CD4-positive, alpha-beta T cell treated with Interleukin-4 for 4 hours (primary cell): ENCODE measurements at places on chromosomes 11 and 22.

DNA sequence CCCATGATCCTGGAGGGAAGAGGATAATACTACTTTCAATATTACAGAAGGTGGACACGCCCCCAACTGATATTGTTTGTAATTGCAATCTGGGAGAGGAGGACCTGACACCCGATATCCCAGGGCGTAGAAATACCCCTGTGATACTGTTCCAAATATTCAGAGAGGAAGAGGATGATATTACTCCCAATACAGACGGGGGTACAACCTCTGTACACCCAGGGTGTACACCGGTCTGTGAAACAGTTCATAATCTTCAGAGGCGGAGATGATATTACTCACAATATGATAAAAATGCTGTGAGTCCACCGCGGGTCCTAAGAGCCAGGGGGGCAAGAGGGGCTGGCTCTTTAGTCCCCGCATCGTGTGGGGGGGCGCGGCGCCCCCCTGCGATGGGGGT, 57.2 kb upstream of the ALDH3B2 start:
- DNase-seq = no peak

GRCh38 chr11:74000307-74001133, 8.4 kb downstream of the UCP3 start:
- no peak for DNase-seq

DNA sequence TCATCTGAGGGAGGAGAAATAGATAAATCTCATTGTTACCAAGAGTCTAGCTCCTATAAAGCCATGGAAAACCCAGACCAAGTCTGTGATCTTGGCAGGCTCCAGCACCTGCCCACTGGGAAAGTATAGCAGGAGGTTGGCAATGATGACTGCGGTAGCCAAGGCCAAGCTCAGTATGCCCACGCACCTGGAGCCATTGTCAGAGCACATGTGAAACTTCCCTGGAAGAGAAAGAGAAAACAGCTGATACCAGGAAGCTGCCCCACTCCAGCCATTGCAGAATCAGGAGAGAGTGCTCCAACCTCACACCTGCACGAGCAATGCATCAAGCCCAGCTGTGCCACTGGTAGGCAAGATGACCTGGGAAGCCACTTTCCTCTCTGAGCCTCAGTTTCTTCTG, 62.2 kb upstream of the HEPHL1 start:
- no peak for DNase-seq

- no peak for DNase-seq
These were observed 22.5 kb downstream of the GSTT2B start for GRCh38 chr22:23938328-23939016.

GRCh38 chr11:75149766-75150465, 991 bp upstream of the SLCO2B1 start:
- DNase-seq = no peak

DNA sequence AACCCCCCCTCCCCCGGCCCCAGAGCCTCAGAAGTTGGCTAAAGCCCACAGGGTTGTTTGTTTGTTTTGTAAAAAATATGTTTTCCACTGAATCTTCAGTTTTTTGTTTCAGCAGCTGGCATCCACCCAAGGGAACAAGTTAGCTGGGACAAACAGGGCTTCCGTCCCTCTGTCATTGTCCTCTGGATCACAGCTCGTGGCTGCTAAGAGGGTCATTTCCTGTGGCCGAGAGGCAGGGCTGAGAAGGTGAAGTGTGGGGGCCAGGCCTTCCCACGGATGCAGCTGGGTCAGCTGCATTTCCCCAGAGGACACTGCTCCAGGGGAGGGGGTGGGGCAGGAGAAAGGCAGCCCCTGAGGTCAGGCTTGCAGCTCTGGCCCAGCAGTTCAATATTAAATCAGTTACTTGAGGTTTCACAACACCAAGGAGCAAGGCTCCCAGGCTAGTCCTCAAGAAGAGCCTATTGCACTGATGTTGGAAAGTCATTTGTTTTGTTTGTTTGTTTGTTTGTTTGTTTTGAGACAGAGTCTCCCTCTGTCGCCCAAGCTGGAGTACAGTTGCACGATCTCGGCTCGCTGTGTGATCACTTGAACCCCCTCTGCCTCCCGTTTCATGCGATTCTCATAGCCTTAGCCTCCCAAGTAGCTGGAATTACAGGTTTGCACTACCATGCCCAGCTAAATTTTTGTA, 34.4 kb upstream of the SMTN start:
- DNase-seq = no peak

DNA sequence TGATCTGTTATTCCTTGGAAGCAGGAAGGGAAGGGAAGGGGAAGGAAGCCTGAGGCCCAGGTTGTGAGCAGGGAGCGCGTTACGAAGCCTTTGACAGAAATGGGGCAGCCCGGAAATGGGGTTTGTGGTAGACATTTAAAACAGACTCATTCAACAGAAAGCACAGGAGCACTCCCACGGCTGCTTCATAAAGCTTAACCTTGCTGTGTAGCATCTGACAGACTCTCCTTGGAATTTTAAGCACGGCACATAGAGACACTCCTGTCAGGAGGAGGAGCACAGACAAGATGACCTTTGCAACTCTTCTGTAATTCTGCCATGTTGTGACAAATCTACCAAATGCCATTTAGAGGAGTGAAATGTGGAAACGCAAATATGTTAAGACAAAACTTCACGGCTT, 131.6 kb downstream of the FBXO7 start:
- no peak for DNase-seq

- DNase-seq = no peak
These were observed 524.5 kb downstream of the BRD1 start for GRCh38 chr22:49303061-49303735.

DNA sequence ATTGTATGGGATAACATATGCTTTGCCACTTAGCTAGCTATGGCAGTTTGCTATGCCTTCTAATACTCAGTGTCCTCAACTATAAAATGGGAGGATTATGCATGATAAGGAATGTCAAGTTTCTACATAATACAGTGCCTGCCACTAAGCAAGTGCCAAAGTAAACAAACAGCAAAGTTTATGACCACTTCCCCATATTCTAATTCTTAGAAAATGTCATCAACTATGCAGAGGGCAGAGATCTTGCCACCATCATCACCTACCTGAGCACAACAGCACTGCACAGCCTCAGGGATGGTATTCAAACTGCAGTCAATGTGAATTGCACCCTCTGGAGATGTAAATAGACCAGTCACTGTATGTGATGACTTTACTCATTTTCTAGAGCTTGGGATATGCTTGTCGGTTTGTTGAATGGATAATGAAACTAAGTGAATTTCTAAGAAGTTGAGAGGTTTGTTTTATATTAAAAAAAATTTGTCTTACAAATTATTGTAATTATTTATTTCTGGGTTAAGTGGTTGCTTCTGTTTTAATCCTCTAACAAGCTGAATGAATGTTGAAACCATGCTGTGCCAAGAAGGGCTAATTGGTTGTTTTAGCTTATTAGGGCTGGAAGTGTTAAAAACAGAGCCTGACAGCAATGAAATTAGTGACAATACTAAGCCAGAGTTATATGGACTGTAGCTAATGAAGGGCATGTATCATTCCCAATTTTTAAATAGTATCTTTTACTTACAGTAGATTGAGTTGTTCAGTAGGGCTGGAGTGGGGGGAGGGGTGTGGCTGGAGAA, 398.4 kb downstream of the CNTN5 start:
- DNase-seq = no peak

- no peak for DNase-seq
These were observed 113.1 kb downstream of the RBFOX2 start for GRCh38 chr22:35915477-35916013.

DNA sequence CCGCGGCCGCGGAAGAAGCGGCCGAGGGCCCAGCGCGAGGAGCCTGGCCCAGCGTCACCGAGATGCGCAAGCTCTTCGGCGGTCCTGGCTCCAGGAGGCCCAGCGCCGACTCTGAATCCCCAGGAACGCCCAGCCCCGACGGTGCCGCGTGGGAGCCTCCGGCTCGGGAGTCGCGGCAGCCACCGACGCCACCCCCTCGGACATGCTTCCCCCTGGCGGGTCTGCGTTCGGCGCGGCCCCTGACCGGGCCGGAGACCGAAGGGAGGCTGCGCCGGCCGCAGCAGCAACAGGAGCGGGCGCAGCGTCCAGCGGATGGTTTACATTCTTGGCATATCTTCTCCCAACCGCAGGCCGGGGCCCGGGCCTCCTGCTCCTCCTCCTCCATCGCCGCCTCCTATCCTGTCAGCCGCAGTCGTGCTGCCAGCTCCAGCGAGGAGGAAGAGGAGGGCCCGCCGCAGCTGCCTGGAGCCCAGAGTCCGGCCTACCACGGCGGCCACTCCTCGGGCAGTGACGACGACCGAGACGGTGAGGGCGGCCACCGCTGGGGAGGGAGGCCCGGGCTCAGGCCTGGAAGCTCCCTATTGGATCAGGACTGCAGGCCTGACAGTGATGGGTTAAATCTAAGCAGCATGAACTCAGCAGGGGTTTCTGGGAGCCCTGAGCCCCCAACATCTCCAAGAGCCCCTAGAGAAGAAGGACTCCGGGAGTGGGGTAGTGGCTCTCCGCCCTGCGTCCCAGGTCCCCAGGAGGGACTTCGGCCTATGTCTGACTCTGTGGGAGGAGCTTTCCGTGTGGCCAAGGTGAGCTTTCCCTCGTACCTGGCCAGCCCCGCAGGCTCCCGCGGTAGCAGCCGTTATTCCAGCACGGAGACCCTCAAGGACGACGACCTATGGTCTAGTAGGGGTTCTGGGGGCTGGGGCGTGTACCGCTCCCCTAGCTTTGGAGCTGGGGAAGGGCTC, 1.2 kb downstream of the ARHGEF17 start:
- DNase-seq = no peak

- DNase-seq = no peak
These were observed 123.4 kb upstream of the OR9Q1 start for GRCh38 chr11:57900320-57900719.

DNA sequence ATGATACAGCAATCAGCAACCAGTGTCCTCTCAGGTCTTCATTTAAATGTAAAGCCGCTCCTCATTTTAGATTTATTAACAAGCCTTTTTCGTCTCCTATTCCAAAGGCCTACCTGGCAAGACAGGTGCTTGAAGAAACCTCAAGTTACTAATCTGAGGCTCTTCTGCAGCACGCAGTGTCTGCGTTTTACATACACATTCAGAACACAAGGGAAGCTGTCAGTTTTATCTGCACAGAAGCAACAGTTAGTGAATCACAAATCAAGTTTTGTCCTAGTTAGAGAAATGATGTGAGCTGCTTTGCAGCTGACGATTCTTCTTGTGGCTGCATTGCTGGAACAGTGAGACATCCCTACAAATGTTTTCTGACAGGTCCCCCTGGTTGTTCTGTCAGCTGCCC, 308.8 kb upstream of the NARS2 start:
- no peak for DNase-seq

DNA sequence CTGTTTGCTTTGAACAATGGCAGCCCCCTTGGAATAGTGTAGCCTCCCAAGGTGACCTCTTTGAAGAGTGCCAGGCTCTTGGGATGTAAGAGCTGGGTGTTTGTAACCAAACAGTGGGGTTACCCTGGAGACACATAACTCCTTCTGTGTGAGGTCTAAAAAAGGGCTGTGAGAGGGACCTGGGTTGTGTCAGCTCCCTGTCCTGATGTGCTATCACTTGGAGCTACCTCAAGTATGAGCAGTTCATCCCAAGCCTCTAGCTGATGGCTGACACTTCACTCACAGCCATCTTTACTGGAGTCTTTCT, 40.2 kb downstream of the TSPAN18 start:
- DNase-seq = no peak

DNA sequence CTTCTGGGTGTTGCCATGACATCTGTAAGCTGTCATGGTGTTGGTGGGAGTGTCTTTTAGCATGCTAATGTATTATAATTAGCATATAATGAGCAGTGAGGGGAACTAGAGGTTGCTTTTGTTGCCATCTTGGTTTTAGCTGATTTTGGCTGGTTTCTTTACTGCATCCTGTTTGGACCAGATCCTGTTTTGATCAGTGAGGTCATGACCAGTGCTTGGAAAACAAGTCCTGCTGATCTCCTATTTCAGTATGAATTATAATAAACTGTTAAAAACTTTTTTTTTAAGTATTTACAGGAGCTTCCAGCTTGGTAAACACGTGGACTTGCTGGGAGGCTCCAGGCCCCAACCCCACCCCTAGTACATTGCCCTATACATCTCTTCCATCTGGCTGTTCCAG, 30.5 kb upstream of the P4HA3 start:
- DNase-seq = no peak

DNA sequence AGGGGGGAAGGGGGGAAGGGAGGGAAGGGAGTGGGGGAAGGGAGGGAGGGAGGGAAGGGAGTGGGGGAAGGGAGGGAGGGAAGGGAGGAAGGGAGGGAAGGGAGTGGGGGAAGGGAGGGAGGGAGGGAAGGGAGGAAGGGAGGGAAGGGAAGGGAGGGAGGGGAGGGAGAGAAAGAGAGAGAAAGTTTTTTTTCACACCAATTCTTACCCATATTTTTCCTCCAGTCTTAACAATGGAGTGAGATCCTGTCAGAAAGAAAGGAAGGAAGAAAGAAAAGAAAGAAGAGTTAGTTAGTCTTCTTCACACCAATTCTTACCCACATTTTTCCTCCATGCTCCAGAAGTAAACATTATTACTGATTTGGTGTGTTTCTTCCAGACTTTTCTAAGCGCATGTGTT, 3.0 kb upstream of the OR2AT4 start:
- DNase-seq = no peak

- DNase-seq = no peak
These were observed 293.5 kb downstream of the MN1 start for GRCh38 chr22:27507935-27508526.

GRCh38 chr11:11336664-11337063, 16.4 kb downstream of the CSNK2A3 start:
- no peak for DNase-seq

DNA sequence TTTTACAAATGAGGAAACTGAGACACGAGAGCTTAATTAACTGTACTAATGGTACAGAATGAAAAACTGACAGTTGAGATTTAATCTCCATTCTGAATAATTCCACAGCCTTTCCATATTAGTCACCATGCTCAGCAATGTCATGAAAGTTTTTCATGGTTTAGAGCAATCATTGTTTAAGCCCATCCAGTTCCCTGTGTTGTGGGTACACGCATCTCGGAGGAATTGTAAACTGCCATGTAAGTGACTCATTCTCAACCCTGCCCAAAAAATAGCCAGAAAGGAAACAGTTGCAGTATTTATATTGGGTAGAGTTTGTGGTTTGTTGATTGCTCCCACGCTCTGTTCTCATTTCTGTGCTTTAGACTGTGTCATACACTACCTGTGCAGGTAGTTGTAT, 1790.8 kb downstream of the LRRC4C start:
- no peak for DNase-seq

DNA sequence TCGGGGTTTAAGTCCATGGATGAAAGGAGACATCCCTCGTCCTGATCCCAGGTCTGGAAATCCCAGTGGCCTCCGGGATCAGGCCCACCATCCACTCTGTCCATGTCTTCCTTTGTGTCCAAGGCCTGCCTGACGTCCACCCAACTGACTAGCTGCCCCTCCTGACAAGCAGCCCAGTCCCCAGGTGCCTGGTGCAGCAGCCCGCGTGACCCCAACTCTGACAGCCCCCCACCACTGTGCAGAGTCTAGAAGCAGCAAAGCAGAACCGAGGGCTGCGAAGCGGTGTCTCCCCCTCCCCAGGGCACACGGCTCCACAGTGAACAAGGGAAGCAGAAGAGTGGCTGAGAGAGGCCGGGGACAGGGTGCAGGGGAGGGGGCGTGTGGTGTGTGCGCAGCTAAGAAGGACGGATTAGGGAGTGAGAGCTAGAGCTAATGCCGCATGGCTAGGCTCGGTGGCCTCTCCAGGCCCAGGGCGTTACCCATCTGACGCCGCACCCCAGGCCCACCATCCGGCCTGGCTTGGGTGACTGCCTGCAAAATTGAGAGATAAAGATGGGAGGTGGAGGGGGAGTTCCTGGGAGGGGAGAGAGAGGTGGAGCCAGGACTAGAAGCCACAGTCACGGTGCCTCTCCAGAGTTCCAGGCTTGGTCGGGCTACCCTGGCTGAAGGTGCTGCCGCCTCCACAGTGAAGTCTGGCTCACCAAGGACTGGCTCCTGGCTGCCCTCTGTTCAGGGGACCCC, 16.6 kb upstream of the BAIAP2L2 start:
- no peak for DNase-seq
